NCI-H526 treated with DMSO at 0.1 percent for 48 hours (cell line): ENCODE measurements at places on chromosomes 4 and X.

GRCh38 chrX:49995107-49995731 lies 72.8 kb downstream of the CLCN5 start:
- no peak for DNase-seq

DNA sequence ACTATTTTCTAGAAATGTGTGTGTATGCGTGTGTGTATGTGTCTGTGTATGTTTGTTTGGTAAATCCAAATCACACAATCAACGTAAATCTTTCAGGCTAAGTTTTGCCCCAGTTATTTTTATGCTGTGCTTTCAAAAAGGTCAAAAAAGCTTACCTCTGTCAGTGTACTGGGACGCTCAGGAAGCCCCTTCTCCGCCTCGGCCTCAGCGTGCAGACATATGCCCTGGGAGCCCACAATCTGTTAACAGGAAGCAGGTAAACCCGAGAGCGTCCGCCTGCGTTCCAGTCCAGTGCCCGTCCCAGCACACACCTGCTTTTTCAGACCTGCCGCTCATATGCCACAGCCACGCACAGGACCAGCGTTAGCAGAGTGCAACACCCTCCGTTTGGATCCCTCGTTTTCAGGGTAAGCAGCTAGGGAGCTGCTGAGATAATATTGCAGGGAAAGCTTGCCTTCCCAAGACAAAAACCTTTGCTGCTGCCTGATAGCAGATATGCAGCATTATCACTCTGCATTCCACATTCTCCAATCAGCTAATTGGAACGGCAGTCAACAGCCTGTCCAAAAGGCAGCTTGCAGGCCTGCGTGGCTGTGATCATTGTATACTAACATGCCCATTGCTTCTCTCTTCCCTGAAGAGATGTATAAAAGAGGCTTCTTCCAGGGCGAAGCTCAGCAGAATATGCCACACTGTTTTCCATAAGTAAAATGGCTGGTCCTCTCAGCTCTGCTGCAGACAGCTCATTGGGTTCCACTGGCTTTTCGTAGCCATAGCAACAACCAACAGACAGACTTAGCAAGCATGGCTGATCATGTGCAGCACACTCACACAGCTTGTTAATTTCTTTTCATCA lies at the start of gene SORBS2:
TSS of gene SORBS2 (minus strand) at position 686 of the 856 bp plus-strand sequence. CDS start 121,623 bp downstream, outside the sequence.
- peak; percentile 84 for DNase-seq

GRCh38 chrX:71103110-71103983 lies 3.2 kb downstream of the CXorf65 start:
- DNase-seq, result no peak

DNA sequence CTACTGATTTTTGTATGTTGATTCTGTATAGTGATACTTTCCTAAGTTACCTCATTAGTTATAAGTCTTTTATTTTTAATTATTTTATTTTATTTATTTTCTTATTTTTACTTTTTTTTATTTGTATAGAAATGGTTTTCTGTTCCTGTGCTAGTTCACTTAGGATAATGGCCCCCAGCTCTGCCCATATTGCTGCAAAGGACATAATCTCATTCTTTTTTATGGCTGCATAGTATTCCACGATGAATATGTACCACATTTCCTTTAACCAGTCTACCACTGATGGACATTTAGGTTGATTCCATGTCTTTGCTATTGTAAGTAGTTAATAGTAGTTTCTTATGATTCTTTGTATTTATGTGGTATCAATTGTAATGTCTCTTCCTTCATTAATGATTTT lies 31.5 kb upstream of the GK2 start:
- no peak for DNase-seq

DNA sequence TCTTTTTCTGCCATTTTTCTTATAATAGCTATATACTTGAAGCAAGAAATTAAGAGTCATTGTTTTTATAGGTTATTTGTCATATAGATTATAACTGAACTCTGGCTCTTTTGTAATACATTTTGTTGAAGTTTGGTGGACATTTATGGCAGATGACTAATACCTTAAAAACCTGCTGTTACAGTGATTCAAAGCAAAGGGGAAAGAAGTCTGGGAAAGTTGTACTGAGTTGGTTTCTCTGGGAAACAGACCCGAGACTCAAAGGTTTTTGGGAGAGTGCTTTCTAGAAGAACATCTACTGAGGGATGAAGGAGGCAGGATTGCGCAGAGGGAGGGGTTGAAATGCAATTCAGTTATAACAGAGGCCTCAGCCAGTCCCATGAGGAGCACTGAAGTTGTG lies 35.9 kb downstream of the NAP1L5 start:
- no peak for DNase-seq

GRCh38 chr4:182174979-182175378 lies 68.2 kb upstream of the TENM3 start:
- no peak for DNase-seq

GRCh38 chrX:9133426-9133825 lies 99.5 kb upstream of the FAM9B start:
- no peak for DNase-seq
